ENCODE measurements at places on chromosomes 11 and 22.

- DNase-seq, result no peak
These were observed 1.7 kb downstream of the TIMP3 start for GRCh38 chr22:32803020-32803737.

- DNase-seq, result no peak
These were observed 194.7 kb downstream of the BRD1 start for GRCh38 chr22:49633010-49633324.

- no peak for DNase-seq
These were observed 11.6 kb upstream of the NPAS4 start for GRCh38 chr11:66409226-66409625.

GRCh38 chr11:94725097-94725496 is 43.1 kb upstream of the AMOTL1 start:
- DNase-seq, result no peak

- no peak for DNase-seq
These were observed 11.6 kb downstream of the GGT5 start for GRCh38 chr22:24233235-24233634.

DNA sequence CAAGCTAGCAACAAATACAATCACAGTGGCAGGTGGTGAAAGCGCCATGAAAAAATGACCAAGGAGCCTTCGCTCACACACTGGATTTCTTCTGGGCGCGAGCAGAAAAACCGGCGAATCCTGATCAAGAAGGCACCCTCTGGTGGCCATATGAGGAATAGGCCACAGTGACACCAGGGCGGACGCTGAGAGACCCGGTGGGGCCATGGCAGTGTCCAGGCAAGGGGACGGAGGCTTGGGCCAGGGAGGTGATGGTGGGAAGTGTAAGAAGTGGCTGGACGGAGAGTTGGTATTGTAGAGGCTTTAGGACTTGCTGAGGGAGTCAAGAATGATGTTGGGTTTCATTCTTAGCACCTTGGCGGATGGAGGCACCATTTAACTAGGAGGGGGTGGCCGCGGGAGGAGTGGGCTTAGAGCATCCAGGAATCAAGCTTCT is 16.9 kb upstream of the RAC2 start:
- no peak for DNase-seq

DNA sequence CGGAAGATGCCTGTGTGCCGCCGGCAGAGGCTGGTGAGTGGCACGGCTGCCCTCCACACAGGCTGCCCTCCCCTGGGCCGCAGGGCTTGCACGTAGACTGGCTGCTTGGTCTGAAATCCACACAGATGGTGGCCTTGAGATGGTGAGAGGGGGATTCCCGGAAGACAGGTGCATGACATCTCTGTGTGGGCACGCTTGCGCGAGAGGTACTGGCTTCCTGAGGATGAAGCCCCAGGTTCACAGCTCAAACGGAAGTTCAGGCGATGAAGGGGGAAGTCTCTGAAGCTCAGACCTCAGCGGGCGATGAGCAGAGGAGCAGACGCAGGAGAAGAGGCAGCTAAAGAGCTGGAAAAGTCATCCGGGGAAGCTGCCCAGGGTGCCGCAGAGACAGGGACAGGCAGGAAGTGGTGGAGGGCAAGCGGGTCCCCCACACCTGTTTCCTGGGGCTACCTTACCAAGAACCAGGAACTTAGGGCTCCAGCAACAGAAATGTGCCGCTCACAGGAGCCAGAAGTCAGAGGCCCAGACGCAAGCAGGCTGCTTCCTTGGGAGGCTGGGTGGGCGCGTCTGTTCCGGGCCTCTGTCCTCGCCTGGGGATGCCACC is 7.2 kb downstream of the CRELD2 start:
- no peak for DNase-seq

- no peak for DNase-seq
These were observed 107.3 kb upstream of the FGF3 start for GRCh38 chr11:69926376-69927050.

GRCh38 chr22:24285245-24285644 is 14.6 kb downstream of the SPECC1L start:
- DNase-seq, result no peak

- no peak for DNase-seq
These were observed 382.6 kb downstream of the INSC start for GRCh38 chr11:15497366-15497765.

GRCh38 chr22:32572741-32573500 is 98.3 kb downstream of the FBXO7 start:
- DNase-seq, result no peak

GRCh38 chr11:114811971-114812370 is 133.6 kb downstream of the NXPE2 start:
- DNase-seq, result no peak

- DNase-seq, result no peak
These were observed 205.9 kb downstream of the ST3GAL4 start for GRCh38 chr11:126561327-126561893.

- DNase-seq, result no peak
These were observed 4.8 kb downstream of the CYB5R2 start for GRCh38 chr11:7668464-7668863.

GRCh38 chr22:38176170-38176741 is 5.4 kb downstream of the PLA2G6 start:
- no peak for DNase-seq

- DNase-seq, result no peak
These were observed 175.7 kb downstream of the SWAP70 start for GRCh38 chr11:9839550-9839949.

GRCh38 chr11:62497132-62497801 is 49.3 kb downstream of the AHNAK start:
- DNase-seq, result no peak

DNA sequence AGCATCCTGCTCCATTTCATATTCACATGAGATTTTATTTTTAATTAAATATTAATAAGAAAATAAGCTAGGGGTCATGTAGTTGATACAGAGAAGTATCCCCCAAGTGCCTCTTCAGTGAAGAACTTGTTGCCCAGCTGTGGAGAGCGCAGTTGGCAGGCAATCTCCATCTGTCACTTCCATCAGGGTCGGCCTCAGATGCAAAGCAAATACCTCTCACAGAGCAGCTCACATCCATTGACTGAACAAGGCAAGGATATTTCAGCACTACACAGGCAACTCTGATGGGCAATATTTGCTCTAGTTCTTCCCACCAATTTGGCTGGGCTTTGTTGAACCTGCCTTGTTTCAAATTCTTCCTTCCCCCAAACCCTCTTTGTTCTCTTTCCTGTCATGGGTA is 129.4 kb downstream of the NOX4 start:
- DNase-seq, result no peak

- no peak for DNase-seq
These were observed 45.4 kb upstream of the SLC22A12 start for GRCh38 chr11:64545619-64546018.

DNA sequence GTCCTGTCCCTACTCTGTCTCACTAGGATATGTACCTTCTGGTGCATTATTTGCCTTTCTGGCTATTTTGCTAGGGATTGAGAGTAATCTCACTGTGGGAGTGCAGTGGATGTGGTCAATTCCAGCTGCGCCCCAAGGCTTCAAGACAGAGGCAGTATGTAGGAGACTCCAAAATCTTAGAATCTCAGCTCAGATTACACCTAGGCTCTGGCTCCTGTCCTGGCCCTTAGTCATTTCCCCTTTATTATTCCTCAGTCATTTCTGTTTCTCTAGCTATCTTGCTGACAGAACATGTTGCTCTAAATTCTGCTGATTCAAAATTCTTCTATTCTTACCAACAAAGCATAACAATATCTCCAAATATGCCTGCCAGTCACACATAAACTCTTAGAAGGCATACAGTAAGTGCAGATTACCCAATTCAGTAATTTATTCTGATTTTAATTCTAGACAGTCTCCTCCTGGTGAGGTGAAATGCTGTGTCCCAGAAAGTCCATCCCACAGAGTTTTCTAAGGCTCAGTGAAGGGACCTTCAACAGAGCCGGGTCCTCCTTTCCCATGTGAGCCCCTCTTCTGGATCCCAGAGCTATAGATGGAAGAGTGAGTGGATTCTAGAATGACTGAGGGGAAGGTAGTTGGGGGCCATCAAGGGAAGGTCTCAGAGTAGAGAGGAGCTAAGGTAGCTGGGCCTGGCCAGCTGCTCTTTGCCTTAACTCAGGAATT is 24.3 kb upstream of the GLYATL1 start:
- DNase-seq, result no peak

GRCh38 chr22:47686594-47687345 is 924.3 kb downstream of the TBC1D22A start:
- DNase-seq, result no peak

DNA sequence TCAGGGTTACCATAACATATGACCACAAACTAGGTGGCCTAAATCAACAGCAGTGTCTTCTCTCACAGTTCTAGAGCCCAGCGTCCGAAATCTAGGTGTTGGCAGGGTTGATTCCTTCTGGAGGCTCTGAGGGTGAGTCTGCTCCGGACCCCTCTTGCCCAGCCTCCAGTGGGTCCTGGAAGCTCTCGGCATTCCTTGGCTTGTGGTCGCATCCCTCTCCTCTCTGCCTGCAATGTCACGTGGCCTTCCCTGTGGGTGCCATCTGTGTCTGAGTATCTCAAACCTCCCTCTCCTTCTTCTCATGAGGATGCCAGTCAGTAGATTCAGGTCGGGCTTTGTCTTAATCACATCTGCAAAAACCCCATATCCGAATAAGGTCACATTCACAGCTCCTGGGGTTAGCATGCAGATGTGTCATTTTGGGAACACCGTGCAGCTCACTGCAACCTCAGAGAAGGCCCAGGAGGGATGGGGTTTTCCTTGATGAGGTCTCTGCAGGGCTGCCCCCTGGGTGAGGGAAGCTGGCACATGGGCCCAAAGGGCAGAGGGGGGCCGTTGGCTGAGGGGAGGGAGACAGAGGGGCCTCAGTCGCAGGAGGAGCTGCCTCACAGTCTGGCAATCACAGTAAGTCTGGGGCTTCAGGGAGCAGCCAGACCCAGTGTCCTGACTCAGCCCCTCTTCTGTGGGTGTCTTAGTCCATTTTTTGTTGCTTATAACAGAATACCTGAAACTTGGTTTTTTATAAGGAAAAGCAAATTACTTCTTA is 41.2 kb downstream of the PARVG start:
- DNase-seq, result no peak

GRCh38 chr11:35126000-35126878 is 12.7 kb upstream of the CD44 start:
- no peak for DNase-seq

- no peak for DNase-seq
These were observed 25.8 kb upstream of the TREH start for GRCh38 chr11:118705111-118705741.

- no peak for DNase-seq
These were observed 4.5 kb downstream of the HBG1 start for GRCh38 chr11:5245155-5245554.

DNA sequence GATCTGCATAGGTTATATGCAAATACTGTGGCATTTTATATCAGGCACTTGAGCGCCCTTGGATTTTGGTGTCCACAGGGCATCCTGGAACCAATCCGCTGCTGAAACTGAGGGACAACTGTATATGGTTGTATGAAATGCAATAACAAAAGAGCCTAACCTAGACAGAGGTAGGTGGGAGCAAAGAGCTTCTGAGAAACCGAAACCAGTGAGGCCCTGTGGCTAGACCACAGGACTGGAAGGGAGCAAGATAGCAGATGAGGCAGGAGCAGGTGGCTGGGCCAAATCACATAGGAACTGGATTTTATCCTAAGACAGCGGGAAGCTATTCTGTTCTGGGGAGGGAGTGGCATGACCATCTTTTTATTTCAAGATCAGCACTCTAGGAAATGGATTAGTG is 30.1 kb downstream of the RCN1 start:
- DNase-seq, result no peak

DNA sequence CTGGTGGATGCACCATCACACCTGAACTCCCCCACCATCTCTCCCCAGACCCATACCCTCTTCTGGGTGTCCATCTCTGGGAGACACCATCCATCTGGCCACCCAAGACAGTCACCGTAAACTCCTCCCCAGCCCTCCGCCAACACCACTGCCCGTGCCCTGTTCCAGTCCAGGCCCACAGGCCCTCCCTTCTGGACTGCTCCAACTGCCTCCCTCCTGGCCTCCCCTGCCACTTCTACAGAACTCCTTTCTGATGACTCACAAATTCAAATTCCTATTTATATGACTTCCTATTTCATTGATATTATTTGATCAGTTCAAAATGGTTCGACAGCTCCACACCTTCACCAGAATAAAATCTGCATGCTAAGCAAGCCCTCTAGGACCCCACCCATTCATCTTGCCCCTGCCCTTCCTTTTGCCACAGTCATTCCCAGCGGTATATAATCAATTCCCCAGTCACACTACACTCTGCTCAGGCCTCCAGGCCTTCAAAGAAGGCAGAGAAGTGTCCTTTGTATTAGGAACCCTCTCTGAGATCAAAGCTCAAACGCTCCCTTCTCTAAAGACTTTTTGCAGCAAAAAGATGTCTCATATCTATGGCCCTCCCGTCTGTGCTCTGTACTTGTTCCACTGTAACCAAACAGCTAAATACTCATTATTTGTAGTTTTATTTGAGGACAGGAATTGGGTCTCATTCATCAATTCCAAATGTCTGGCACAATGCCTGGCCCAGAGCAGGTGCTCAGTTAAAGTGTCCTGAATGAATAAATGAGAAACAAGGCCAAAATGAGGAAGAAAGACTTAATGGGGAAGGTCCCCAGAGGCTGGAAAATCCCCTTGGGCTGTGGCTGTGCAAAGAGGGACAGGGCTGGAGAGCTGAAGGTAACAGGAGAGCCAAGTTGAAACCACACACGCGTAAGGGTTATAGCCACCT is 29.0 kb downstream of the MYH9 start:
- DNase-seq, result no peak

GRCh38 chr11:129021295-129021694 is 78.6 kb upstream of the TP53AIP1 start:
- DNase-seq, result no peak

DNA sequence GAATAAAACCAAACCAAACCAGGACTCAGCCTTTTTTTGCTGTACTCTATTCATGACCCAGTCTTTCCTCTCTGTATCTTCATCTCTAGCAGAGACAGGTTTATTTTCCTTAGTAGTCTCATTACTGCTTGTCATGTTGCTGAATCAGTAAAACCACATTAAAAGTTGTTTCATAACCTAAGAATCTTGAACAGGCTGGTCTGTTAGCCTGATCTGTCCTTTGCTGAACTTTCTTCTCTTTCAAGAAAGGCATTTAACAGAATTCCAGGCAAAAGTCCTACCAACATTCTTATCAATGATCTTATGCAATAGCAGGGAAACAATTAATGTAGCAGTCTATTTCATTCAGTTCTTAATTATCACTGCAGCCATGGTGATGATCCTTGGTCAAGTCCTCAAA is 197.7 kb downstream of the CASP12 start:
- DNase-seq, result no peak

DNA sequence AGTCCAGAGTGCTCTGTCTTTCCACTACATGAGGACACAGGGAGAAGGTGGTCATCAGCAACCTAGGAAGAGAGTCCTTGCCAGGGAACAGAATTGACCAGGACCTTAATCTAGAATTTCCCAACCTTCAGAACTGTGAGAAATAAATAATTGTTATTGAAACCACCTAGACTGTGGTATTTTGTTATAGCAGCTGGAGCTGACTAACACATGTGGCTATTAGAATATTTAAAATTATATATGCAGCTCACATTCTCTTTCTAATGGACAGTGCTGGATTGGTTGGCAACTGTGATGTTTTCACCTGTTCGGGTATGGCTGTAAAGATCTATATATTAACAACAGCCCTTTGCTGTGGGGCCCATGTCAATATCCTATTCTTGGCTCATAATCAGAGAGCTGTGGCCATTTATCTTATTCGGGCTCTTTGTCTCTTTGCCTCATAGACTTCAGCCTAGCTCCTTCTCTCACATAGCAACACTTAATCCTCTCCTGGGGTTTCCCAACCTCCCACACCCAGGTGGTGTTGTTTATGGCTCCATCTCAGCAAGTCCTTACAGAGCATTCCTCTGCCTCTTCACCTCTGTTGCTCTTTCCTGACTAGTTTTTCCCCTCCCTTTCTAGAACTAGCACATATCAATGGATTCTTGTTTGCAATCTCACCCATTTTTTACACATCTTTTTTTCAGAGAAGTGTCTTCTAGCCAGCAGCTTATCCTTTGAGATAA is 46.4 kb upstream of the AMOTL1 start:
- no peak for DNase-seq
